ENCODE measurements at places on chromosomes 7 and 10.

GRCh38 chr7:50832744-50833143 lies 50.0 kb upstream of the GRB10 start:
- no peak for DNase-seq

DNA sequence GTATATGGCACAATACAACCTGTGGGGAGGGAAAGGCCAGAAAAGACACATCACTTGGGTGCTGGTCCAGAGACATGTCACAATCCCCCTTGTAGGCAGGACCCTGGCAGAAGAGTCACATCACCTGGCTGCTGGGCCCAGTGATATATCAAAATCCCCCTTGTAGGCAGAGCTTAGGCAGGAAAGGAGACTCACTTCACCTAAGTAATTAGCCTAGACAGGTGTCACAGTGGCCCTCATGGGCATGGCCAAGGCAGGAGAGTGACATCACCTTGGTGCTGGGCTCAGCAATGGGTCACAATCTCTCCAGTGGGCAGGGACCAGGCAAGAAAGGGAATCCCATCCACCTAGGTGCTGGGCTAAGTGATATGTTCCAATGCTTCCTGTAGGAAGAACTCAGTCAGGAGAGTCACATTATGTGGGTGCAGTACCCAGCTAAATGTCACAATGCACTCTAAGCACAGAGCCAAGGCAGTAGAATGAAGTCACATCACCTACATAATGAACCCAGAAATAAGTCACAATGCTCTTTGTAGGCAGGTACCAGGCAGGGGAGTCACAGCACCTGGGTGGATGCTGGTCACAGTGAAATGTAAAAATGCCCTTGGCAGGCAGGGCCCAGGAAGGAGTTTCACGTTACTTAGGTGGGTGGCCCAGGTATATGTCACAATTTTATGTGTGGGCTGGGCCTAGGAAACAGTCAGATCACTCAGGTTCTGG lies 18.9 kb upstream of the ZNF736 start:
- no peak for DNase-seq

- DNase-seq, result no peak
Observed at GRCh38 chr7:38207843-38208242, 29.8 kb downstream of the STARD3NL start.

DNA sequence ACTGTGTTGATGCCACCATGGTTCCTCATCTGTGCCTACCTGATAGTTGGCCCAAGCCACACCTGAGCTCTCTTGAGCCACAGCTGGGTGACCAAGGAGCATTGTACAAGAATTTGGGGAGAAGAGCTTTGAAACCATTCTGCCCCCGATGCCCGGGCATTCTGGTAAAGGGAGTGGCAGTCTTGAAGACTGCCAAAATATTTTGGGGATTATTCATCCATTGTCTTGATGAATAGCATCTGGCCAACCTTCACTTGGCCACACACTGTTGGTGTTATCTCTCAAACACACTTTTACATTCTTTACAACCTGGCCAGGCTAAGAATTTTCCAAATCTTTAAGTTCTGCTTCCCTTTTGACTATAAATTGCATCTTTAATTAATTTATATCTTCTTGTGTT lies 113.1 kb upstream of the PCBD1 start:
- DNase-seq, result no peak

- no peak for DNase-seq
Observed at GRCh38 chr7:44678101-44678470, 70.6 kb upstream of the ZMIZ2 start.

GRCh38 chr7:29397398-29397797 lies 166.2 kb upstream of the PRR15 start:
- DNase-seq, result peak; percentile 62

Data from DMS53 (cell line).